ENCODE measurements at places on chromosomes 16 and 17.
A peak's percentile ranks its signal among the peaks of the same experiment; 100 is the strongest.

- no peak for DNase-seq
Measured at GRCh38 chr17:31171701-31172100, 76.9 kb downstream of the NF1 start.

DNA sequence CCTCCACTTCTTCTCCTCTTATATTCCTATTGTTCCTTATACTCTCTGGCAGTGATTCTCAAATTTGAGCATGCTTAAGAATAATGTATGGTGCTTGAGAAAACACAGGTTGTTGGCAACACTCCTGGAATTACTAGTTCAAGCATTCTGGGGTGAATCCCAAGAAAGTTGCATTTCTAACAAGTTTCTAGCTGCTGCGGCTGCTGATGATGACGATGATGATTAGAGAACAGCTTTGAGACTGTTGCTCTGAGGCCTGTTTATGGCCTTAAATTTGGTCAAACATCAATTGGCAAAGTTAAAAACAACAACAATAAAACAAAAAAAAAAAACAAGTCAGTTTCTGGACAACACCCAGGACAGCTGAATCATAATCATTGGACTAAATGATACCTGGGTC is 961.9 kb downstream of the CDH11 start:
- DNase-seq: no peak

- DNase-seq: peak; percentile 76
Measured at GRCh38 chr17:38867179-38867967, 2.5 kb upstream of the LASP1 start.

GRCh38 chr16:65342231-65342866 is 220.5 kb upstream of the CDH11 start:
- no peak for DNase-seq

GRCh38 chr17:43719578-43719977 is 39.0 kb downstream of the SOST start:
- DNase-seq: no peak

GRCh38 chr17:79803997-79804855 is 7.3 kb upstream of the CBX8 start:
- no peak for DNase-seq

- no peak for DNase-seq
Measured at GRCh38 chr17:82382933-82383255, 11.3 kb downstream of the UTS2R start.

GRCh38 chr16:47161464-47161863 is 17.7 kb upstream of the NETO2 start:
- no peak for DNase-seq

GRCh38 chr16:1532081-1532760 is 1.2 kb upstream of the TMEM204 start:
- DNase-seq: no peak

DNA sequence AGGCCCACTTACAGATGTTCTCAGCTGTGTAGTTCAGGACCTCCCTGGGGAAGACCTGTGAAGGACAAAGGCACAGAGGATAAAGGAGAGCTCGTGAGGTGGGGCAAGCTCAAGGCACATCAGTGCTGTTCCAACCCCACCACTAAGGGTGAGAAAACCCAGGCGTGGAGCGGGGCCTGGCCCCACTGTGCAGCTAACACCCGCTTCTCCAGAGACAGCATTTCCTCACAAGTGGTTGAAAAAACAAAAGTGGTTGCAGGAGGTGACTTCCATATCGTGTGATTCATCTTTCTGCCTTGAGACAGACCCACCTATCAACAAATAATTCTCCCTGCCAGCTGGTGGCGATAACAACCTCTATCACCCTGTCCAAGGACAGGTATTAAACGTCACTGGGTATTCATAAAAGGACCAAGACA is 30.0 kb downstream of the SNN start:
- DNase-seq: no peak

GRCh38 chr17:50483266-50483665 is 4.6 kb downstream of the RSAD1 start:
- DNase-seq: no peak

DNA sequence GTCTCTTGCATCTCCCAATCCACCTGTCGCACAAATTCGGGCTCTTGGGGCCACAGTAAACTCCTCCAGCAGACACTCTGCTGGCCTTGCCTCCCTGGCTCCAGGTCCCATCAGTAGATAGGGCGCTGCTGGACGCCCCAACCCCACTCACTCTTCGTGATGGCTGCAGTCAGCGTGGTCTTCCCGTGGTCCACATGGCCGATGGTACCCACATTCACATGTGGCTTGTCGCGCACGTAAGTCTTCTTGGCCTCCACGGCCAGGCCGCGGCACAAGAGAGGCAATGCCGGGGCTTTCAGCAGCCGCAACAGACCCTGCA is 428 bp downstream of the TUFM start:
- DNase-seq: no peak

DNA sequence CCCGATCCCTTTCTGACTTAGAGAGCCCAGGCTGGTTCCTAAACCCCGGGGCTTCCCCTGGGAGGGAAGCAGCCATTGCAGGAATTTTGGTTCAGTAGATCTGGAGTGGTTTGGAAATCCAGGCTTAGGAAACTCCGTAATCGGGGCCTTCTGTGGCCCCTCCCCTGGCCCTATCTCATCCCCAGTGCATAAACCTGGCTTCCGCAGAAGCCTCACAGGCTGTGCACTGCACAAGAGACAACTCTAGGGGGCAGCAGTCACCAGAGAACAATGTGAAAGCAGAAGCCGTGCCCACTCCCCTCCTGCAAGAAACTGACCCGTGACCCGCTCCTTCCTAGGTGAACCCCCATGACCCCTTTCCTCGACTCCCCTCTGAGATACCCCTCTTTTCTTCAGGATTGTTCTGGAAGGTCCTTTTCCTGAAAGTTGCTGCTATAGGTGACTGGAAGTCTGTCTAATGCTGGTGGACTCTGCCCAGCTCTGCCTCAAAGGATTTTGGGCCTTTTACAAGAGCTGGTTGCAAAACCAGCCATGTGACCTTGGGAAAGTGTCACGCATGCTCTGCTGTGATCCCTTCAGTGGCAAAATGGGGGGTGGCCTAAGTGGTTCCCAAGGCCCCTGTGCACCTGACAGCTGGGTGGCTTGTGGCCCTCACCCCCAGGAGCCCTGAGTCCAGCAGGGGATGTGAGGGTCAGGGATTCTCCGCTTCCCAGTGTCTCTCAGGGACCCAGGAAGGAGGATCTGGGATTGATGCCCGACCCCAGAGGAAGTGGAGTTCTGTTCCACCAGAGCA is 14.4 kb downstream of the GUCY2D start:
- peak; percentile 36 for DNase-seq

DNA sequence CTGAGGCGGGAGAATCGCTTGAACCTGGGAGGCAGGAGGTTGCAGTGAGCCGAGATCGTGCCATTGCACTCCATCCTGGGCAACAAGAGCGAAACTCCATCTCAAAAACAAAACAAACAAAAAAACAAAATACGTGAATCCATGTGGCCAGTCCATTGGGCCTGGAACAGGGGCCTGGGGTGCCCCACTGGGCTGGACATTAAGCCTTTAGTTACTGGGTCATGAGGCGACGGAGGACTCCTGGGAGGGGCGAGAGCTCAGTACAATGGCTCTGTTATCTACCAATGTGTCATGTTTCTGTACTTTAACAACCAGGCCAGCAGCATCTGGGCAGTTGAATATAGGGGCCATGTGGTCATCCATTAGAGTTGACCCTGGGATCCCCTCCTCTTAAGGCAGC is 18.9 kb upstream of the CLEC18A start:
- DNase-seq: no peak

GRCh38 chr17:80195671-80196529 is 24.2 kb downstream of the SGSH start:
- no peak for DNase-seq

DNA sequence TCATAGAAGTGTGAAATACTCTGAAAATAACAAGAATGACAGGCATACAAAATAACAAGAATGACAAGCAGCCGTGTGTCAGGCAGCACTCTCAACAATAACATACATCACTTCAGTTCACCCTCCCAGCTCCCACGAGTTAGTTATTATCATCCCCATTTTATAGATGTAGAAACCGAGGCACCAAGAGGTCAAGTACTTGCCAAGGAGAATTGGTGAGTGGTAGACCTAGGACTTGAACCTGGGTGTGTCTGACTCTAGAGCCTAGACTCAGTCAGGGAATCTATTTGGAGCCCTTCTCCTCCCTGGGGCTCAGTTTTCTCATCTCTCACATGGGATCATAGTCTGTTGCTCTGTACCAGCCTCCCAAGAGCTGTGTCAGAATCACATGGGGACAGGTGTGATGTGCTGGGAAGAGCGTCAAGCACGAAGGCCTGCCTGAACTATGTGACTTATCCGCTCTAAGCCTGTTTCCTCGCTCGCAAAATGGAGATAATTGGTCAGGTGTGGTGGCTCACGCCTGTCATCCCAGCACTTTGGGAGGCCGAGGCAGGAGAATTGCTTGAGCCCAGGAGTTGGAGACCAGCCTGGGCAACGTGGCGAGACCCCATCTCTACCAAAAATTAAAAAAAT is 19.4 kb upstream of the PHOSPHO1 start:
- no peak for DNase-seq

DNA sequence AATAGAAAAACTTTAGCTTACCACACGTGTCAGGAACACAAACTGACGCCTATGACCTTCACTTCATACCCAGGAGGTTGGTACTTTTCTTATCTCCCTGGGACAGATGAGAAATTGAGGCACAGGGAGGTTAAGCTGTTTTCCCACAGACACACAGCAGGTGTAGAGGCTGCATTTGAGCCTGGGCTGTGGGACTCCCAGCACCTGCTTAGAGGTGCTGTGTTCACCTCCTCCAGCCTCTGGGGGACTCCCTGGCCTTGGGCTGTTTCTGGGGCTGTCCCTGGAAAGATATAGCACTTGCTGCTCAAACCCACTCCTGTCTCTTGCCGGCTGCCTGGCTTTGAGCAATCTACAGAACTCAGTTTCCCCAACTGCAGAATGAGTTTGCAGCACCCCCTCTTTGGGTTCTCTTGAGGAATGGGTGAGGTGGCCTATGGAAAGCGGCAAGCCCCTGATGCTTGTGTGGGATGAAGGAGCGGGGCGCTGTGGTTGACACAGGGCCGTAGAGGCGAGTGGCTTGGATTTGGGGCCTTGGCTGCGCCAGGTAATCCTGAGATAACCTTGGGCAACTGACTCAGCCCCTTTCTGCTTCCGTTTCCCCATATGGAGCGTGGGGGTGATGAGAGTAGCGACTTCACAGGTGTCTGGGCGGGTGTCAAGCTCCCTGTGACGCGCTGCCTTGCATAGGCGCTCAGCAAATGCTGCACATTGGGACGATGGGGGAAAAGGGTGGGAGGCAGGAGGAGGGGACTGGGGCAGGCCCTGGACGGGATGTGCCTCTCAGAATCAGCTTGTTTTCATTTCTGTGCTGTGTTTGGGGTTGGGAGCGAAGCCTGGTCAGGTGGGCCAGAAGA is 104.5 kb upstream of the CIBAR2 start:
- no peak for DNase-seq

DNA sequence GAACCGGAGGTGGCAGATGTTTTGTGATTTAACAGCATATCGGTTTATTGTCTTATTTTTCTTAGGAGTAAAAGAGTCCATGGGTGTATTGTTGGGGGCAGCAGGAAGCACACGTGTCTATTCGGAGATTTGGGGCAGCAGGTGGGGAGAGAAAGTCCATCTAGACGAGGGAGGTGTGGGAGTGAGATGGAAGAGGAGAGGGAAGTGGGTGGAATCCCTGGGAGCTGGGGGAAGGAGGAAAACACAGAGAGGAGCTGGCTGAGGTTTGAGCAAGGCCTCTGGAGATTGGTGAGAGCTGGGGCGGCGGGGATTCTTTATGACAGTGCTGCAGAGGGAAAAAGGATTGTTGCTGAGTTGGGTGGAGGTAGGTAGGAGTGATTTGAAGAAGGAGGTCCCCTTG is 72.1 kb downstream of the PRKCB start:
- DNase-seq: no peak

GRCh38 chr17:77523540-77523939 is 382.8 kb downstream of the SEC14L1 start:
- DNase-seq: no peak

- peak; percentile 59 for DNase-seq
Measured at GRCh38 chr17:31842195-31843069, 16.6 kb downstream of the COPRS start.

- DNase-seq: no peak
Measured at GRCh38 chr16:53717577-53717976, 13.6 kb downstream of the FTO start.

GRCh38 chr16:82623241-82623640 is 3.5 kb upstream of the CDH13 start:
- no peak for DNase-seq

- DNase-seq: no peak
Measured at GRCh38 chr17:57282296-57282695, 26.0 kb downstream of the MSI2 start.

DNA sequence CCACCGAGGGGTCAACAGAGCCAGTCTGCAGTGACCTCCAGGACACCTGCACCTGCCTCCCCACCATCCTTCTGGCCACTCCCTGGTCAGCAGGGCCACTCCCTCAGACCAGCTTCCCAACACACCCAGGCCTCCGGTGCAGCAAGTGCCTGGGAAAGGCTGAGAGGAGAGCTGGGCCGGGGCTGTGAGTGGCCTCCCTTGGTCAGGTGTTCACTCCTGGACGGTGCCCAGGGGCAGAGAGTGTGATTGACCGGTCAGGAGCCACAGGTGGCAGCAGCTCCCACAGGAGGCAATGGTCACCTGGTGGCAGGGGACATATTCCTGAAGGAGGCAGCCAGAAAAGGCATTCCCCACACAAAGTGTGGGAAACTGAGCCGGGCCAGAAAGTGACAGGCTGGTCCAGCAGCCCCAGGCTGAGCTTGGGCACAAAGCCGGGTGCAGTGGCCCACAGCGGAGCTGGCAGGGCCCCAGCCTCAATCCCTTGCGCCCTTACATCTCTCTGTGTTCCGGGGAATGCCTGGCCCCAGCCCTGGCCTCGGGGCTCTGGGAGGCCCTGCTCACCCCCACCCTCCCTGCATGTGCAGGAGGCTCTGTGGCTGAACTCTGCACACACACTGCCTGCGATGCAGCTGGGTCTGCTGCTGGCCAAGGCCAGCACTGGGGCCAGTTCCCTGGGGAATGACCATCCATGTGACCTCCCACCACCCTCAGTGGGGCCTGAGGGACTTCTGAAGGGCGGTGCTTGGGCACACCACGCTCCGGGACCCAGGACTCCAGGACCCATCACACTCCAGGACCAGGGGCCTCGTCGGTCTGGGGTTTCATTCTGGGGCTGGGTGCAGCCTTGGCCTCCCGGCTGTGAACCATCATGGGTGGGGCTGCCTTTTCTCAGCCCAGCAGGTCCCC is 1.2 kb upstream of the C17orf99 start:
- no peak for DNase-seq

DNA sequence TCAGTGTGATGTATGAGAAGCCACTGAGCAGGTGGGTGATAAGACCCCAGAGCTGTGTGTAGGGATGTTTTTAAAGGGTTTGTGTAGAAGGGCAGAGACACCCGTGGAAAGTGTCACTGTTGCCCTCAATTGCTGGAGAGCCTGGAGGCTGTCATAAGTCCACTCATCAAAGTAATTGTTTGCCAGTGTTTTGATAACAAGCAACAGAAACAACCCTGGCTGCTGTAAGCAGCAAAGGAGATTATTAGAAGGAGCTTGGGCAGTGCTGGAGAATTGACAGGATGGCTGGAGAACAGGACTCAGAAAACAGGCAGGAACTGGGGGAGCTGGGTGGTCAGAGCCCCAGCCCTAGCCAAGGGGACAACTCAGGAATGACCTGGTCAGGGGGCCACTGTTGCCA is 119.6 kb downstream of the CCDC182 start:
- no peak for DNase-seq

- DNase-seq: no peak
Measured at GRCh38 chr16:27046958-27047518, 19.7 kb upstream of the C16orf82 start.

- no peak for DNase-seq
Measured at GRCh38 chr16:984121-984694, 2.6 kb downstream of the SOX8 start.
